Activated CD4-positive, alpha-beta T cell treated with anti-CD3 and anti-CD28 coated beads, Interleukin-10, Interleukin-2, amounts not matched to agents 100 ng/mL and 50 ng/mL, durations not matched to agents 16 hours and 8 hours (primary cell): ENCODE measurements at places on chromosomes 11 and 22.

- no peak for DNase-seq
Observed at GRCh38 chr11:35650467-35650866, 12.1 kb upstream of the TRIM44 start.

GRCh38 chr11:41309716-41310115 lies 149.7 kb downstream of the LRRC4C start:
- DNase-seq: no peak

GRCh38 chr11:132134322-132134721 lies 763.9 kb downstream of the NTM start:
- DNase-seq: no peak

DNA sequence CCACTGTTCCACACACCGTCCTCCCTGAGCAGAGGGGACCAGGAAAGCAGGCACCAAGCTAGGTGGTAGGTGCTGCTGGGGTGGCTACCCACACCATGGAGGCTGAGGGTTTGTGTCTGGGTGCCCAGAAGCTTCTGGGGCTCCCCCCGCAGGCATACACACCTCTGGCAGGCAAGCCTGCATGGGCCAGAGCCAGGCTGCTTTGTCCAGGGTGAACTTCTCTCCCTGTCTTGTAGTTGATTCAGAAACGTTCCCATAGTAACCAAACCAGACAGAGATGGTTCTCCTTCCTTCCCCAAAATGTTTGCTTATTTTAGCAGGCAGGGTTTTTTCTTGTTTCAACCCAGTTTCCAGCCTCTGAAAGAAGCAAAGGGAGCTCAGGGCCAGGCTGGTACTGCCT lies 40.9 kb upstream of the SUSD2 start:
- no peak for DNase-seq

GRCh38 chr11:36186340-36187175 lies 102.7 kb downstream of the COMMD9 start:
- no peak for DNase-seq

GRCh38 chr11:84950569-84951270 lies 676.4 kb downstream of the DLG2 start:
- DNase-seq: no peak

DNA sequence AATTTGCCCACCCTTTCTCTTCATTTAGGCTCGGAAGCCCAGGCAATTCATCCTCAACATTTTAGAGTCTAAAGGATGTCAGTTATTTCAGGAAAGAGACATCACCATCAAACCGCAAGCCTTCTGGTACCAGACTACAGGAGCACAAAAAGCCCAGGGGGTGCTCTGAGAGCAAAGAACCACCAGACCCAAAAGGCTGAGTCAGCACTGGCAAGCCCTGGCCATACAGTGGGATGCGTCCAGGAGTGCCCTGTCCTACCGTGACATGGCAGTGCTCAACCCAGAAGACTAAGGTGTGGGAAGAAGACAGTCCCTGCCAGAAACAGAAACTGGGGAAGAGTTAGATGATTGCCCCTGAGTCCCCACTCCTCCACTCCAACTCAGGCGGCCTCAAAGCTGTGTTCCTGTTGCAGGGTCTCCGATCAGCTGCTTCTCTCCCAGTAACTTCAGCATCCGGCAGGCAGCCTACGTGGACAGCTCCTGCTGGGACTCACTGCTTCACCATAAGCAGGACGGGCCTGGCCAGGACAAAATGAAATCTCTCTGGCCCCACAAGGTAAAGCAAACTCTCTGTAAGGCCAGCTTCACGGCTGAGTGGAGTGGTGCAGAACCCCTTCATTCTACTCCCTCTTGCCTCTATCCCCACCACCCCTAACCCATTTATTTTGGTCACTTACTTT lies 1.5 kb downstream of the PANX3 start:
- no peak for DNase-seq

GRCh38 chr11:69986440-69986787 lies 91.7 kb upstream of the ANO1 start:
- no peak for DNase-seq

DNA sequence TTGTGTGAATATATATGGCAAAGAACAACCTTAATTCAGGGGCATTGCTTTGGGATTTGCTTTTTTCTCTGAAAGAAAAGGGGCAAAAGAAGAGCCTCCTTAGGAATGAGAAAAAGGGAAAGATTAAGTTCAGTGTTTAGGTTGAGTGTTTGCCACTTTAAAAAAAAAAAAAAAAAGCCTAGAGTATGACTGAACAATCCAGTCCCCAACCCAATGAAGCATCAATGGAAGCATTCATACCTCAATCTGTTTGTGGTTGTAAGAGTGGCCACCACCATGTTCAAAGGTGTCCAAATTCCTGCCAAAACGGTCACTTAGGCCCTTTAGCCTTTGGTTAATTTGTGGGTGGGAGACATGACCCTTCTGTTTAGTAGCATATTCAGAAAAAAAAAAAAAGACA lies 260.6 kb downstream of the SOX6 start:
- DNase-seq: no peak

GRCh38 chr11:75603791-75604736 lies 42.0 kb downstream of the SERPINH1 start:
- DNase-seq: no peak

- DNase-seq: no peak
Observed at GRCh38 chr22:27312966-27313855, 488.3 kb downstream of the MN1 start.

DNA sequence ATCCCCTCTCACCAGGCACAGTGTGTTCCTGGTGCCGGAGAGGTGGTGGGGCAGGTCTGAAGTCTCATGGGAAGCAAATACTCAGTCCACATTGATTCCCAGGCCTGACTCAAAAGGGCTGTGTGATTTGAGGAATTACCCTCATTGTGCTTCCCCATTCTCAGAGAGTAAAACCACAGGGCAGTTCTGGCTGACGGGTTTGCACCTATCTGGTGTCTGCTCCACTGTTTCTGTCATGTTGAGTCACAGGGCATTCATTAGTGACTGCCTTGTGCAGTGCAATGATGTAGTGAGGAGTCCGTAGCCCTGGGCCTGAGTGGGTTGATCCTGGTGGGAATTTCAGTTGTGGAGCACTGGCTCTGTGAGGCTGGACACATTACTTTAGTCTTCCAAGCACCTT lies 85.2 kb upstream of the ARHGAP20 start:
- DNase-seq: no peak

GRCh38 chr22:48313175-48313830 lies 1514.4 kb downstream of the BRD1 start:
- no peak for DNase-seq

DNA sequence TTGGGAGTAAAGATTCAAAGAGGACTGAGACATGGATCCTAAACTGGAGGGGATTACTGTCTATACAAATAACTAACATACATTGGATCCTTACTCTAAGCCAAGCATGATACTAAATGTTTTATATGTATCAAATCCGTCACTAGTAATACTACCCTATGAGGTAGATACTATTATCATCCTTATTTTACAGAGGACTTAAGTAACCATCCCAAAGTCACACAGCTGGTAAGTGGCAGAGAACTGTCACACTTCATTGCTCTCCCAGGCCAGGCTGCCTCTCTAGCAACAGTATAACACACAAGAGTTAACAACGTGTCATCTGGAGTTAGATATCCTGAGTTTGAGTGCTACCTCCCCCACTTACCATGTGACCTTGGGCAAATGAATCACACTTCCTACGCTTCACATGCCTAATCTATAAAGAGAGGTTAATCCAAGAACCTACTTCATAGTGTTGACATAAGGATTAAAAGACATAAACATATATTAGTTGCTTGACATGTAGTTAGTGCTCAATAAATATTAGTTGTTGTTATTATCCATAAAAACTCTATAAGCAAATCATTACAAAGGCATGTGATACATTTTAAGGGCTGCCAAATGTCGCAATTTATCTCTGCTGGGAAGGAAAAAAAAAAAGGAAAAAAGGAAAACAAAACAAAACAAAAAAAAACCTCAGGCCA lies 33.8 kb upstream of the SPON1 start:
- no peak for DNase-seq

DNA sequence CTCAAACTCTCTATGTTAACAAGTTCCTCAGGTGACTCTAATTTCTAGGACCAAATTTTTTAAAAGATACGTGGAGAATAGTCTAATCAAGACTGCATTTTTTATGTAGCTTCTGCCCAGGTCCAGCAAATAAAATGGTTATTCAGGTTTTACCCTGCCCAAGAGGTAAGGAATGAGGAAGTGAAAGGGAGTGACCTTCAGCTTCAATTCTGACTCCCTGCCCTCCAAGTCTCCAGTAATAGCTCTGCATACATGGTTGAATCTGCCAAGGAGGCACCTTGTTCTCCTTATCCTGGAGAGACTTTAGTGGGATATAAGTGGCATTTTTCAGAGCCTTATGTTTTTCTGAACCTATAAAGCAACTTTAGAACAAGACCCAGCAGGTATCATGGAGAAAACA lies 15.5 kb downstream of the MUC15 start:
- DNase-seq: no peak

DNA sequence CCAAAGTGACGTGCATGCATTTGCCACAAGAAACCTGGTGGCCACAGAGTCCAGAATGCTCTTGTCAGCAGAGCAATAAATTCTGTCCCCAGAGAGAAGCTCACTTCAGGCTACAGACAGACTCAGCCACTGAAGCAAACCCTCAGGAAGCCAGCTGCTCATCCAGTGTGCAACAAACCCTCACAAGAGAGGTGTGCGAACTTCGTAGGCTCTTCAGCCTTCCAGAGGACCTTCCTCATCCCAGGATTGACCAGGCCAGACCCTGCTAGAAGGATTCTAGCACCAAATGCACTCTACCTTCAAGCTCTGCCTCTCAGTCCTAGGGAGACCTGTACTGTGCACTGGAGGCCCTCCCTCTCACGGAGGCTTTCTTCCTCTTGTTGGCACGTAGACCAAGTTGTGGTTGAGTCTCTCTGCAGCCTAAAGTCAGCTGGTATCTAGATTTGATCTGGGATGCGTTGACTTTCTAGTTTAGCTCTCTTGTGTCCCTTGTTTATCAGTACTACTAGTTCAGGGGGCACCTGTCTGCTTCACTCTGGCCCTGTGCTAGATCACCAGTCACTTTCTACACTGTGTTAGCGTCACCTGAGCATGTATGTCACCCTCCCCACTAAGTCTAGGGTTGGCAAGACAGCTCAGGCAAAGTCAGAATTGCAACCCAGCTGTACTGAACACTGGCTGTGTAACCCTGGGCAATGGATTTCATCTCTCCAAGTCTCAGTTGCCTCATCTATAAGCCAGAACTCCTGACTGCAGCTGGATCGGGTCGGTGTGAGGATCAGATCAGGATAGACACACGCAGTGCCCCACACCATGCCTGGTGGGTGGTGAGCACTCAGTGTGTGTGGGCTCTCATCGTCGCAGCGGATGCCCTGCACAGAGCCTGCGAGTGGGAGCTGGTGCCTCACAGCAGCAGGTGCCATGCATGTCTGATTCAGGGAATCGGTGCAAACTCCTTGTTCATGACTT lies 22.1 kb upstream of the TMPRSS13 start:
- peak; percentile 41 for DNase-seq

DNA sequence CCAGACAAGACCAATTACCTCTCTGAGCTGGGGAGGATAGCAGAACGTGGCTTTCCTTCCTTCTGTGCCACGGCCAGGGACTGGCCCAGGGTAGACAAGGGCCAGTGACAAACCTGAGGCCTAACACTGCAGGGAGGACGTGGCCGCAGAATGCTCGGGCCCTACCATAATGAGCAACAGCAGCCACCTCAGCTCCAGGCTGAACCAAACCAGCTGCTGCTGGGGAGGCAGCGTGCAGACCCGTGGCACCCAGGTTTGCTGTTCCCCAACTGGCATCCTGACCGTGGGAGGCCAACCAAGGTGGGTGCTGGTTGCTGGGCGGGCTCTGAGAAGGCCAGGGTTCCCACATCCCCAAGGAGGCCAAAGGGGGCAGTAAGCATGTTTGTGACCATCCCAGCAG lies 83.0 kb downstream of the MORC2 start:
- no peak for DNase-seq

GRCh38 chr11:4511282-4512245 lies 29.1 kb downstream of the OR52K1 start:
- DNase-seq: no peak

- DNase-seq: no peak
Observed at GRCh38 chr11:31871310-31872075, 60.4 kb upstream of the PAX6 start.

DNA sequence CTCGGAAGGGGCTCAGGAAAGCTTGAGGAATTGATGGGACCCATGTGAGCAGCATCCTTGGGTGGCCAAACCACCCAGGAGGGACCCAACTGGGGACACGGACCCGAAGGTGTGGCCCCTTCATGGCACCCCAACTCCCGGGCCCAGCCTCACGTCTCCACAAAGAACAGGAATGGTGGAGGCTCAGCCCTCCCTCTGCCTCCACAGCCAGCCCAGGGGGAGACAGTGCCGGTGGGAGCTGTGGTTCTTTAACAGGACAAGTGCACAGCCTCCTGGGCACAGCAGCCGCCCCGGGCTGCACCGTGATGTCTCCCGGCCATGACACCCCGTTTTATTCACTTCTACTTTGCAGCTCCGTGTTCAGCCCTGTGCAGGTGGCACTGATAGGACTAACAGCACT lies 587.2 kb downstream of the BRD1 start:
- DNase-seq: no peak

DNA sequence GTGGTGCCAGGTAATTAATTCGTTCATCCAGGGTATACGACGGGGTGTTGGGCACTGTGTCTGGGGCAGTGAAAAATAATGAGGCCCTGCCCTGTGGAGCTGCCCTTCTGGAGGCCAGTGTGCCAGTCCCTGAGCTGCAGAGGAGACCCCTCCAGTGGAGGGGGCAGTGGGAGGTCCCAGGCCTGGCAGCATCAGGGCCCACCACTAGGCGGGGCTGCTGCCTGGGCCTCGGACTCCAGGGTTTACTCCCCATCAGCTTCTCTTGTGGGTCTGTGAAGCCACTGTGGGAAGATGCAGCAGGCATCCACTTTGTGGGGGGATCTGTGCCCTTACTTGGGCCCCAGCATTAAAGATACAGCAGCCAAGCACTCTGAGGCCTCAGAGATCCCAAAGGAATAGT lies 17.4 kb upstream of the TMPRSS6 start:
- peak; percentile 35 for DNase-seq

DNA sequence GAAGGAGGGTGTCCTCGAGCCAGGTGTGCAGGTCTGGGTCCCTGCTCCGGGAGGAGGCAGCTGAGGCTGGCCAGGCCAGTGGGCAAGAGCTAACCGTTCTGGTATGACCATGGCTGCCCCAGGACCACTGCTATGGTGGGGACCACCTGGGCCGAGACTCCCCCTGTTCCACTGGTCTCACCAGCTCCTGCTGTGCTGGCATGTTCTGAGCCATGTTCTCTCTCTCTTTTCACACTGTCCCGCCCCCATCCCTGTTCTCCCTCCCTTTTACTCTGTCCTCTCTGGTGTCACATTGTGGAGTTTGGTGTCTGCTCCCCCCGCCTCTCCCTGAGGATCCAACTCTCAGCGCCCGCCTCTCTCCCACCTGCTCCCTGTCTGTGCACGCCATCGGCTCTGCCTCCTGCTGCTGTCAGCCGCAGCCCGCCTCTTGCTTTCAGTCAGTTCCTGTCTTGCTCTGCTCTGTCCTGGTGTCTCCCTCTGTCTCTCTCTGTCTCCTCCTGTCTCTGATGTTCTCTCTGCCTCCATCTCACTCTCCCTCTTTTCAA lies 66.4 kb downstream of the LRRC32 start:
- no peak for DNase-seq
